Stimulated activated CD4-positive, alpha-beta T cell treated with anti-CD3 and anti-CD28 coated beads, Interleukin-1b, Interleukin-23, amount 100 ng/mL, for 48 hours (primary cell): ENCODE measurements at places on chromosomes 4 and X.

- peak; percentile 1 for DNase-seq
These were observed 60.9 kb downstream of the BMP15 start for GRCh38 chrX:50971395-50971794.

- DNase-seq: no peak
These were observed 210.5 kb downstream of the CHM start for GRCh38 chrX:85836868-85837267.

GRCh38 chrX:39475372-39475771, 622.4 kb downstream of the BCOR start:
- no peak for DNase-seq

DNA sequence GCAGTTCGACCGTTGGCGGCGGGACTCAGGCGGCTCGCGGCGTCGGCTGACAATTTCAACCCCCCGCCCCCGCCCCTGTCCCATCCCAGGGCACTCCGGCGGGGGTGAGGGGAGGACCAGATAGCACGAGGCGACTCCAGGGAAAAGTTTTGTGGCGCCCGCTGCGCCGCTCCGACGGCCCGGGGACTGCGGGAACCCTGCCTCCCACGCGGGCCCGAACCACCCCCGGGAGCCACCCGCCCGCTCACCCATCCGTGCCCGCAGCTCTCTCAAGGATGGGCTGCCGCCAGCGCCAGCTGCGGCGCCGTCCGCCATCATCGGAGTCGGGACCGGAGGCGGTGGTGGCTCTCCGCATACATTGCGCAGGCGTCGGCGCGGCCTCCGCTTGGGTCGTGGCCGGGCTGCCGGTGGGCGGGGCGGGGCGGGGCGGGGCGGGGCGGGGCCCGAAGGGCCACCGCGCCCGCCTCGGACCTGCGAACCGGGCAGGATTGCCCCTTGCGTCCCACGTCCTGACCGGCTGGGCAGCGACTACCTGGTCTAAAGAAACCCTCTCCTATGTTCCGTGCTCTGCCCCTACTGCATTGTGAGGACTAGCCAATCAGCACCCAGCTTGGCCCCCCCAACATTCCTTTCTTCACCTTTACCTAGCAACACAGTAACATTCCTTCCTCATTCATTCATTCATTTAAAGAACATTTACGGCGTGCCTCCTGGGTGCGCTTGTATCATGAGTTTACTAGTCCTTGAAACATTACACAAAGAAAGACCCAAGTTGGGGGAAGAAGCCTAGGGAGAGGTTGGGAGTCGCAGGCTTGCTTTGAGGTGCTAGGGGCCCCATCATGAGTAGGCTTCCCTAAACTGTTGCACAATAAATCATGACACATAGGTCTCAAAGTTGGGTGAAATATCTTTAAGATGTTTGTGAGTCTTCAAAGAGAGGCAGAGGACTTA, at the start of gene MAP7D3:
Gene MAP7D3 (minus strand): TSS at position 360 of the 951 bp plus-strand sequence. CDS start 42 bp downstream, at position 318.
- peak; percentile 60 for DNase-seq

- DNase-seq: no peak
These were observed 195.7 kb upstream of the ANK2 start for GRCh38 chr4:112853662-112854256.
